ENCODE measurements at places on chromosomes 6 and 20. TPM values are rescaled to one million over a fixed set of nuclear protein-coding genes. Genes with fewer than 3 reads are reported as not detected.

OVOL2 gene
- not detected for polyA plus RNA-seq

FAM209A gene
- polyA plus RNA-seq, result 0.13 TPM

ULBP3 gene
- 5.2 TPM for polyA plus RNA-seq

ARFGEF3 gene
- 1.3 TPM for polyA plus RNA-seq

BMP2 gene
- 5.5 TPM for polyA plus RNA-seq

PABPC1L gene
- polyA plus RNA-seq, result 14.2 TPM

PROKR2 gene
- not detected for polyA plus RNA-seq

RFX6 gene
- not detected for polyA plus RNA-seq

ASIP gene
- polyA plus RNA-seq, result not detected

XKR7 gene
- polyA plus RNA-seq, result not detected

HEY2 gene
- 0.07 TPM for polyA plus RNA-seq

HBS1L gene
- polyA plus RNA-seq, result 18.6 TPM

GTSF1L gene
- polyA plus RNA-seq, result not detected

FGD2 gene
- polyA plus RNA-seq, result not detected

GGTLC1 gene
- polyA plus RNA-seq, result not detected

GPSM3 gene
- polyA plus RNA-seq, result 19.5 TPM

GMPR gene
- 64.0 TPM for polyA plus RNA-seq

GRIK2 gene
- not detected for polyA plus RNA-seq

NFATC2 gene
- 2.0 TPM for polyA plus RNA-seq

SNAP25 gene
- 3.8 TPM for polyA plus RNA-seq

ZC2HC1B gene
- not detected for polyA plus RNA-seq

PRDM13 gene
- not detected for polyA plus RNA-seq

MCHR2 gene
- not detected for polyA plus RNA-seq

ULBP1 gene
- polyA plus RNA-seq, result 1.4 TPM

OR2B6 gene
- not detected for polyA plus RNA-seq

TSPO2 gene
- polyA plus RNA-seq, result not detected

MEP1A gene
- not detected for polyA plus RNA-seq

IL20RA gene
- polyA plus RNA-seq, result not detected

PHACTR1 gene
- 2.4 TPM for polyA plus RNA-seq
